Naive thymus-derived CD8-positive, alpha-beta T cell (primary cell): ENCODE measurements at places on chromosomes 7 and 10.

- DNase-seq = no peak
These were observed 191.7 kb upstream of the SLC26A5 start for GRCh38 chr7:103637726-103638125.

DNA sequence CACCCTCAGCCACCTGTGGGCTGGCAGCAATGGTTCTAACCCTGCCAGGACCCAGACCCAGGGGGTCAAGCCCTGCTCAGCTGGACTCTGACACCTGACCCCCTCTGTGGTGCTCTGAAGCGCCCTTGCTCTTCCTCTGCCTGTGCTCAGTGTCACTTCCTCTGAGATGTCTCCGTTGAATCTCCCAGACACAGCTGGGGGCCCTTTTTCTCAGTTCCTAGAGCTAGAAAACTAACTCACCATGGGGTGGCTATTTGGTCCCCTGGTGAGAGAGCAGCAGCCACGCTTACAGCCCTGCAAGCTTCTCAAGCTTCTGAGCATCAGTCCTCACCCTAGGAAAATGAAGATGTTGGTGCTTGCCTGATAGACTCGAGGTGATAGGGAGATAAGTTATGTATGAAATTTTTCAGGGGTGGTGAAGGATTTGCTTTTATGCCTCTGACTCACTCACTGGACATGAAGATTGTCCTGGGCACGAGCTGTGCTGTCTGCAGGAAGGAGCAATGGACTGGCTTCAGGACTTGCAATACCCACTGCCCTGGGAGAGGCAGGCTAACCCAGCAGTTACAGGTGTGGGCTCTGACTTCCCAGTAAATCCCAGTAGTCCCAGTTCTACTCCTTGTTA, 29.6 kb downstream of the COL13A1 start:
- DNase-seq = no peak

- DNase-seq = no peak
These were observed 26.0 kb downstream of the KBTBD2 start for GRCh38 chr7:32865448-32866030.

DNA sequence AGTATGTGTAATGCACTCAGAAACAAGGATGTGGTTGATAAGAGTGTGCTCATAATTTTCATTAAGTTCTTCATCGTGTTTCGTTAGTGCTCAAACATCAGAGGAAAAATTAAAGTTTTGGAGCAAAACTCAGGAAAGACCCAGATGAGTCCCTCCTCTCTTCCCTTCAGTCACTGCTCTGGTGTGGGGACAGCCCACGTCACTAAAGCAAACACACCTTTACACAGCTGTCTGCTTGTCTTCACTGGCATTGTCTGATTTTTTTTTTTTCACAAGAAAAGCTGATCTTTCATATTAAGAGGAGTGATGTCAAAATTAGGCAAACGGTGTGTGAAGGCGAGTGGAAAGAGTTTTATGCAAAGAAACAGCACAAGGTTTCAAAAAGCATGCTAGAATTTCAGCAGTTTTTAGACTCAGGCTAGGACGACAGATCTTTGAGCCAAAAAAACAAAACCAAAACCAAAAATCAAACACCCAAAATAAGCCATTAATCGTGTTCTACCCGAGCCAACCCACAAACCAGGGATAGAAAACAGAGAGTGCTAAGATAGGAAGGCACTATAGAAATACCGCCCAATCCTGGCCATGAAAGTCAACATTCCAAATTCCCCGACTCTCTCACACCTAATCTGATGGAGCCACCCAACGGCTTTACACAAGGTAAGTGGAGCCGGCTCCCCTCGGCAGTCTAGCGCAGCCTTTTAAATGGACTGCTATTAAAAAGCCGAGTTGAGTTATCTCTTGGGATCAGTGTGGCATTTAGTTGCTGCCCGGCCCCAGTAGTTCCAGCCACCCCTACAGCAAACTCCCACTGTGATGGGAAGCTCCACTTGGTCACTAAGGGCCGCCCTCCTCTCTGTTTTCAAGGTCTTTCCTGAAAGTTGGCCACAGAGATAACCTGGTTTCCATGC, 27.9 kb upstream of the GATA3 start:
- no peak for DNase-seq
